ENCODE measurements at places on chromosomes 4 and X.

DNA sequence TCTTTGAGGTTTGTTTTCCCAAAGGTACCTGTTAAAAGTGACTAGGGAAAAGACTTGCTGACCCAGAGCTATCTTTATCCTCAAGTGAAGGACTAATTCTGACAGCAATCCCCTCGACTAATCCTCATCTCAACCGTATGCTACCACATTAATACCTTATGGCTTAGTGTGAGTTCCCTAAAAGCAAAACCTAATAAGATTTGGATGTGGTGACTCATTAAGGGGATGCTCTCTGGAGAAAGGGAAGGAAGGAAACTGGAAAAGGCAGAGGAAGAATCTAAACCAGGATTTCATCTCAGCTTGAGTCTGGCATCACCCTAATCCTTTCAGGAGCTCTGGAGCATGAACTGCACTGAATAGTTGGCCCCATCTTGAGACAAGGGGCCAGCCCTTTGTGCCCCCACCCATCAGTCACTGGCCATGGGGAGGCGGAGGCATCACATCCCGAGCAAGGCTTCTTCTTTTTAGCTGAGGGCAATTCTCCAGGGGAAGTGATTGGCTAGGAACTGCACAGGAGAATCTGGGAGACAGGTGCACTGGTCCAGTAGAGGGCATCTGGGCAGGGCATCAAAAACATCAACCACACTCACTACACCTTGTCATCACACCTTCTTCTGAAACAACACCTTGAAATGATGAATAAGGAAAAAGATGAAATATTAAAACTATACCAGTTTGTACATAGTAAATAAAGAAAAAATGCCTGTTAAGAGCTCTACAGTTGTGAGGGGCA lies 6.9 kb upstream of the BBS7 start:
- DNase-seq, result no peak

DNA sequence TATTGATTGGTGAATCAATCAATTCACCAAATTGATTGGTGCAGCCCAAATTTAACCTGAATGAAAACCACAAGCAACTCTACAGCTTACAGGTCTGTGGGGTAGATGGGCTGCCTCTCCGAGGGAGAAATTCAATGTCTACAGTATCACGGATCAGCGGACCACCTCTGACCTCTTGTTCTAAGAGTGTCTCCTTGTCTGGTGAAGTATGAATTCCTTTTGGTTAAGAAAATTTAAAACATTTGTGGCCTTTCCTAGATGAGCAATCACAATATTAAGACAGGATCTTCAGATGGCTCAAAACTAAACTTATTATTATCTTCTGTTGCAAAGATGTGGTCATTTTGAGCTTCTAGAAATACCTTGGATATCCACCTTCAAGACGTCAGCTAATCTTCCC lies 153.3 kb downstream of the IL15 start:
- DNase-seq, result no peak

DNA sequence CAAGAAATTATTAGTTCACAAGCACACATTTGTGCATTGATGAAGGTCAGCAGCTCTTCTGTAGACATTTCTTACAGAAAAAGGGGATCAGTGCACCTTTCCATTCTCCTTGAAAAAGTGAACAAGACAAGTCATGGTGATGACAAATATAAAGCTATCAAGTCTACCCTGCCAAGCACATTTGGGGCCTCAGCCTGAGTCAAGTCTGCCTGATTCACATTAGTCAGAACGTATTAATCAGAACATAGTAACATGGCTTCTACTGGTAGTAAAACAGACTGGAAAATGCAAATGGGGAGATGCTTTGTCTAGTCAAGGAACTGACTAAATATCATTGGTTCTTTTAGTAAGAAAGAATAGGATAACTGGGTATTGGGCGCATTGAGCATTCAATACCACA lies 2305.1 kb downstream of the PCDH7 start:
- DNase-seq, result no peak

GRCh38 chr4:100420571-100420970 lies 97.3 kb downstream of the EMCN start:
- no peak for DNase-seq

- no peak for DNase-seq
Observed at GRCh38 chr4:7862561-7863192, 77.0 kb downstream of the AFAP1 start.

GRCh38 chr4:14667624-14668151 lies 334.6 kb upstream of the CPEB2 start:
- DNase-seq, result no peak

DNA sequence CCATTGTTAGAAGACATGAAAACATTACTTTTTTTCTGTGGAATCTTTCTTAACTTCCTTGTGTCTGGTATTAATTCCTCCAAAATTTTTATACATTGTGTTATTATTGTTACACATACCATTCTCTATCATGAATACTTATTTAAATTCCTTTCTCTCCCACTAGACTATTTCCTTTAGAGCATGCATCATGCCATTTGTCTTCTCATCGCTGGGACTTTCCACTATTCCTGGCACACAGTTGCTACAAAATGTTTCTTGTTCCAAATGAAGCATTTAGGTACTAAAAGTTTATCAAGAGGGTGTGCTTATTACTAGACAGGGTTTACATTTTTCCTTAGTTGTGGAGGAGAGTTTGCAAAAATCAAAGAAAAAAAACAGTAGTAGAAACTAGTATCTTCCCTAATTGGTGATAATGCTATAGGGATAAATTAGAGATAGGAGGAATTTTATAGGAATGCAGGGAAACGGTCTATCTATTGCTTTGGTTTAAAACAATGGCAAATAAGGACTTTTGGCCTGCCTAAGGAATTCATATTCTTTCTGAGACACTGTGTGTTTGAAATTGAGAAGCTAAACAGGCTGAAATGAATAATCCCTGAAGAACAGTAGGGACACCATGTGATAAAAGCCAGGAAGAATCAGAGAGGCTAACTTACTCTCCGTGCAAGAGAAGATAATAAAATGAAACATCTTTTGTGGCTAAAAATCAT lies 187.5 kb upstream of the TBC1D9 start:
- DNase-seq, result peak; percentile 70

DNA sequence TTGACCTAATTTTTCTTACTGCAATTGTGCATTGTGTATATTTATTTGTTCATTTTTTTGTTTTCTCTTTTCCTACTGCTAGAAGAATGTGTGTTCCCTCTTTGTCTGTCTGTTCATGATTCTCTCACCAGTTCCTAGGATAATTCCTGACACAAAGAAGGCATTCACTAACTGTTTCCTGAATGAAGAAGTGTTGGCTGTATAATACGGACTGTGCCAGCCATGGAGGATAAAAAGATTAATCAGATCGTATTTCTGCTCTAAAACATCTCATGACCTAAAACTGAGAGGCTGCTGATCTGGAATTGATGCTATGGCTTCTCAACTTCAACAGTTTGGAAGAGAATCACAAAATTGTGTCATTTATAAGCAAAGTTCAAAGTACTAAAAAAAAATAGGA lies 563.1 kb upstream of the FRG1 start:
- no peak for DNase-seq

- DNase-seq, result no peak
Observed at GRCh38 chr4:676871-677235, 2.5 kb downstream of the MYL5 start.

DNA sequence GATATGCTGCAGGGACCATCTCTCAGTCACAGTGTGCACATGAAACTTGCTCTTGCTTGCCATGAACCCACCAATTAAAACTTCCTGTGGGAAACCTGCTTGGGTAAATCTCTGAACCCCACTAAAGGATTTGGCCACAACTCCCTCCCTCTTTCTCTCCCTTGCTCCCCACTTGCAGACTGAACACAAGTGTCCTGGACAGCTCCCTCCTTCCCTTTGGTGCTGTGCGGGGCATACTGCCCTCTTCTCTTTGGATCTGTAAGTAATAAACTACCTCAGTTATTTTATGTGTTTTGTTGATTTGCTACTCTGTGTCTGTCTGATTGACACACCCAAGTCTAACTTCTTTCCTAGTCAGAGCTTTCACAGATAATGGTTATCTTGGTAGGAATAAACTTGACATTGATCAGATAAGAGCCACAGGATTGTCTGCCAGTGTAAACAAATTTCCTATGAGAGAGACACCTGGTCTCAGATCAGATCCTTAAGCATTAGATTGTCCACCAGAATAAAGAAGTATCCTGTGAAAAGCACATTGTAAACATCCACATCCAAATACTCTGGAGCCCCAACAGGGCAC lies 41.8 kb downstream of the SULT1E1 start:
- no peak for DNase-seq

- no peak for DNase-seq
Observed at GRCh38 chr4:142242156-142242555, 603.9 kb downstream of the INPP4B start.

DNA sequence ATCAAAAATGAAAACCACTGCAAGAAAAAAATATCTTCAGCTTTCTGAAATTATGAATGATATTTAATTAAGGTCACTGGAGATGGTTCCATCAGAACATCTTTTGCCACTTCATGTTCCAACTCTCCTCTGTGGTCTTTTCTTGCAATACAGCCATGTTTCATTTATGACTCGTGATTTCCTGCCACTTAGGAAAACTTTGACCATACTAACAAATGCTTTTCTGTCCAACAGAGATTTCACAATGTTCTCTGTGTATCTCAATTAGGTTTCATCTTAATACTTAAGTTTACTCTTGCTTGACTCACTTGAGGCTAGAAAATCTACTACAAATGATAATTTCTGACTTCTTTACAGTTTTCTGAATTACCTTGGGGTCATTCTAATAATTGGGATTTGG lies 330.9 kb downstream of the CXXC4 start:
- no peak for DNase-seq

DNA sequence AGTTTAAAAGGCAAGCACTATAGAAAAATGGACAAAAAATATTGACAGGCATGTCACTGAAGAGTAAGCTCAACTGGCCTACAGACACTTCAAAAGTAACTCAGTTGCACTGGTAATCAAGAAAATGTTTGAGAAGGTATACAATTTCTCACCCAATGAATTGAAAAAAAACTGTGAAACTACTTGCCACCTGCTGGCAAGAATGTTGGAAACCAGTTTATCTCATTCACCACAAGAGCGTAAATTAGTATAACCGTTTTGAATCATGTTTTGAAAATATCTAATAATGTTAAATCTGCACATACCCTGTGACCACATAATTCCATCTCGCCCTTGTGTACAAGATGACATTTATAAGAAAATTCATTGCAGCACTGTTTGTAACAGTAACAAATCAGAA lies 31.7 kb downstream of the TXK start:
- no peak for DNase-seq

DNA sequence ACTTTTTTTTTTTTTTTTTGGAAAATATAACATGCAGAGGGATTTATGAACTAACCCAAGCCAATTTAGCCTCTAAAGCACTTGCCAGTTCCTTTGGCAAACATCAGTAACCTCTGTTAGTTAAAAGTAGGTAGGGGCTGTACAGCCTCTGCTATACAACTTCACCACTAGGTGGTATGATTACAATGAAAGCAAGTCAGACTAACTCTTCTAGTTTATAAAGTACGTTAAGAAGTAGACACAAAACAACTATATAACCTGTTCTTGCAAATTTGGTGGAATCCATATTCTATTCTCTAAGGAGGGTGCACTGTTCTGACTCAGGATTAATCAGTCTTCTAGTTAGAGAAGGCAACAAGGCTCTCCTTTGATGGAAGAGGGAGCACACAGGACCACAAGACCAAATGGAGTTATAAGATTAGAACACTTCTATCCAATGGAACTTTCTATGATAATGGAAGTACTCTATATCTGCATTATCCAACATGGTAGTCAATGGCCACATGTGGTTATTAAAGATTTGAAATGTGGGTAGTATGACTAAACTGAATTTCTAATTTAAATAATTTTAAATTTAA lies 12.8 kb downstream of the AIMP1 start:
- no peak for DNase-seq
